LHCN-M2 (cell line): ENCODE measurements at places on chromosomes 12 and 14.

- DNase-seq = no peak
These were observed 20.3 kb upstream of the ANKLE2 start for GRCh38 chr12:132781938-132782337.

DNA sequence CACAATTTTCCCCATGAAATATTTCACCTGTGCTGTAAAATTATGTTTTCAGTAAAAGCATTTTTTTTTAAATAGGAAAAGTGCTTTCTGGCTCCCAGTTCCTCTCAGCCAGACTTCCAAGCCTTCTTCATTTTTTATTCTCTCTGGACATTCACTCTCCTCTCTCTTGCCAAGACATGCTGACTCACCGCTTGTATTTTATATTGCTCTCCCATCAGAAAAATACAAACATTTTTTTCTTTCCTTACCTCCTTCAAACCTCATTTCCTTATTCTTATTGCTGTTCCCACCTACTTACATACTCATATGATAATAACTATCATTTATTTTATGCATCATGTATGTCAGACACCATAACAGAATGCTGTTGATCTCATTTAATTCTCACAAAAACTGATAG lies 37.7 kb upstream of the ZNF641 start:
- DNase-seq = no peak

DNA sequence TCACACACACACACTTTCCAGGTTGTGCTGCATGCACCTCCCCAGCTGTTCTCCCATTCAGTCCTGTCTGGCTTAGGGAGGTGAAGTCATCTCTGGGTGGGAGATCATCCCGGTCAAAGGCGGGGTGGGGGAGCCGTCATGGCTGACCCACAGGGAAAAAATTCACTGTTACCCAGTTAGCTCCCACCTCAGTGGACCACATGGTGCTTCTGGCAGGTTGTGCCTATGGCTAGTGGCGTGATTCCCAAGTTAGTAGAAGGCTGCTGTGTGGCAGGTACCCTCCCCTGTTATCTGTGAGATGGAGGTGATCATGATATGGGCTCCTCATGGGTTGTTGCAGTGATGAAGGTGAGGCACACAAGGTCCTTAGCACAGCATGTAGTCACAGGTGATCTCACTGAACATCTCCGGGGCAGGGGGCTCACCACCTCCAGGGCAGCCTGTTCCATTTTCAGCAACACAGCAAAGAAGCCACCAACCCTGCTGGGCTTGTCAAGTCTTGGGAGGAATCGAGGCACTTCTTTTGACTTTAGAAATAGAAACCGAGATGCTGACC lies 154.9 kb upstream of the CCND2 start:
- no peak for DNase-seq

DNA sequence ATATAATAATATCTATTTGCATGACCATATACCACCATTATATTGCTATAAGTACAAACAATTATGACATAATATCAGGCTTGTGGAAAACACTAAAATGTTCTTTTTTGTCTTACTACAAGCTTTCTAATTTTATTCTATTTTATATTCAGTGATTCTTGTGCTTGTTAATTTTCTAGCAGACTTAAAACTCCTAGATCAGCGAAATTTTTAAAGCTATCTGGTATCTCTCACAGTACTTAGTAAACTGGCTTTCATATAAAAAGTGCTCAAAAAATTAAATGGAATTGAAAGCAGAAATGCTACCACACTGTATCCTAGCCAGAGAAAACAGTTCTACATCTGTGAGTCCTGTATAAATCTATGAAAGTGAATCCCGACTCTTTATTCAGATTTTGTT lies 105.3 kb downstream of the PAX9 start:
- no peak for DNase-seq

DNA sequence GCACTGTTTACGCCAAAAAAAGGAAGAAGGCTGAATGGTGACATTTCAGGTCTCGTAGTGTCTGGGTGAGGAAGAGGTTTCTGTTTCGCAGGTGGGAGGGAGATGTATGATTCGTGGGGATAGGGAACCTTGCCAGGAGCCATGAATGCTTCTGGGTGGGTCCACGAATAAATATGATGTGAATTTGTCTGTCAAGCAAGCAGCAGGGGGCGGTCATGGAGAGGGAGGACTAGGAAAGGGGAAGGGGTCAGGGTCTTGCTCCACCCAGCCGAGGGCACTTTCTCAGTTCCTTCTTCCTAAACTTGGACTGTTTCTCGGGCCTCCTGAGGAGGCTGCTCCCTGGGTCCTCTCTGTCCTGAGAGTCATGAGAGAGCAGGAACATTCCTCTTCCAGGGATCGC lies 72.5 kb downstream of the LGMN start:
- no peak for DNase-seq

DNA sequence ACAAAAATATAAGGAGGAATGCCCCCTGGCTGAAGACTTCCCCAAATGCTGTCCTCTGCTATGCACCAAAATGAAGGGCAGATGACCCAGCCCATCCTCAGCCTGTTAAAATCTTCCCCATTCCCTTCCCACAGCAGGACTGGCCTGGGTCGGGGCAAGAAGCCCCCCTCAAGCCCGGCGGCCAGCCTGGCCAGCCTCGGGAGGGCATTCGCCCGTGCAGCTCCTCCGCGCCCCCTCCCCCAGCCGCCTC lies 413 bp downstream of the RARG start:
- DNase-seq = no peak

DNA sequence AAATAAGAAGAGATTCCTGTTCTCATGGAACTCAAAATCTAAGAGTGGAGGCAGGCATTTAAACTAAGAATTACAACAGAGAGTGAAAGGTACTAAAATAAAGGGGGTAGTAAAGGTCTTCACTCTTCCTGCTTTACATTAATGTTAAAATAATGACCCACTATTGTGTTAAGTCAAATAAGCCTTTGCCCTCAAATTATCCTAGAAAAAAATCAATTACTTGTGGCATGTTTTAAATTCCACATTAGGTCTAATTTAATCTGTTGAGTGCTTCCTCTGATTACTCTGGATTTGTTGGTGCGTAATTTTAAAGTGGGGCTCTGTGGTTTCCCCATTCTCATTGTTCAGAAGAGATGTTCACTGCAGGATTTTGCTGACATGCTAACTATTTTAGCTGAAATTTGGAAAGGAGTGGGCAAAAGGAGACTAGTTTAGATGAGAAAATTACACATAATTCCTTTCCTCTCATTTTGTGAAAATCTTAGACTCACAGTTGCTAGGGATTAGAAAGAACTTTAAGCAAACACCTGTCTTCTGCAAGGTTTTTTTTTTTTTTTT lies 35.5 kb downstream of the BTG1 start:
- no peak for DNase-seq

GRCh38 chr12:117060929-117061305 lies 38.3 kb downstream of the TESC start:
- DNase-seq = no peak

DNA sequence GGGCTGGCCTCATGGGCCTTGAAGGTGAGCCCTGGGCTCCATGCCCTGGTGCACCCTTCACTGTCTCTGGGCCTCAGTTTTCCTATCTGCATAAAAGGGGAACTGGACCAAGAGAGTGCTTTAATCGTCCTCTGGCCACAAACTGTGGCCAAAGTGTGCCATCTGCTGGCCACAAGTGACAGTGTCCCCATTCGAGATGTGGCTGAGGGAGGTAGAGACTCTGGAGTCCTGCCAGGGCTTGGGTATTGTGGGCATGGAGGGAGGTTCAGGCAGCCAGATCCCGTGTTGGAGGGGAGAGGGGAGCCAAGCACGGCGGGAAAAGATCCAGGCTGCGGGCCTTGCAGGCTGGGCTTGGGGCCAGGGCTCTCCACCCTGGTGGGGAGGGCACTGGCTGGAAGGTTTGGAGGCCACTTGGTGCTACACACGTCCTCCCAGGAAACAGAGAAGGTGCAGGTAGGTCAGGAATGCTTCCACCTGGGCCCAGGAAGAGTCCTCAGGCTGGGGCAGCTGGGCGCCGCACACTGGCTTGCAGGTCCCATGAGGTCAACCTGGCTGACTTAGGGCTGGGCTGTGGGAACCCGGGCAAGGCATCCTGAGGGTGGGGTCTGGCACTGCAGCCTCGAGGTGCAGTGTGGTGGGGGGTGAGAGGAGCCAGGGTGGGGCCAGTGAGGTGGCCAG lies 7.3 kb upstream of the KIF26A start:
- peak; percentile 22 for DNase-seq

DNA sequence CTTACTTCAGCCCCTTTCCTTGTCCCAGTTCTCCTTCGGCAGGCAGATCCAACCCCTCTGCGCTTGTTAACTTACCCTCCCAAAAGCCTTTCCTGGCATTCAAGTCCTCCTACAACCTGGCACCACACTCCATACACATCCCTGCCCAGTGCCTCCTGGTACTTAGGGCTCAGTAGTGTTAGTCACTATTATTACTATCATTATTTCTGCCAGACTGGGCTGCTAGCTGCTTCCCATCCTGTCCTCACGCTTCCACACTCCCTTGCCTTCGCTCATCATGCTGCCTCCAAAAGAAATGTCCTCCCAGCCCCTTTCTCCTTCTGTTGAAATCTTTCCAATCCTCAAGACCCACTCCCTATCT lies 1.6 kb upstream of the HDAC7 start:
- DNase-seq = peak; percentile 44

DNA sequence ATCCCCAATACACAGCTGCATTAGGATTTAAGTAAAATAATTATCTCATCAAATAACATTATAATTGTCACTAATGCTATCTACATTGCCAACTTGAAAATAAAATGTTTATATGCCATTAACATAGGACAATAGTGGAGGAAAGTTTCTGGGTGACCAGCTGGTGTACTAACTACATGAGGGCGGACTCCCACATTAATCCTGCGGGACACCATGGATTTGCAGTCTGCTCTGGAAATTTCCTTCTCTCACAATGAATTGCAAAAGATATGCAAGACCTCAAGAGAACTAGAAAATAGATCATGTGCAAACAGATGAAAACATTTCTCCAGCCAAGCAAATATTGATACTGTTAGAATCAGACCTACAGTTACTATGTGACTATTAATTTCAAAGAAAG lies 390.1 kb downstream of the NAV3 start:
- no peak for DNase-seq

- no peak for DNase-seq
These were observed 66.6 kb upstream of the SCN8A start for GRCh38 chr12:51524386-51524901.
